GM12892 (cell line): ENCODE measurements at places on chromosomes 5 and 9.

GRCh38 chr5:34608859-34609648 lies 47.1 kb upstream of the RAI14 start:
- DNase-seq: no peak

- no peak for DNase-seq
Measured at GRCh38 chr9:91676046-91676445, 252.4 kb upstream of the NFIL3 start.

GRCh38 chr9:122318284-122318683 lies 52.5 kb upstream of the PTGS1 start:
- DNase-seq: no peak

DNA sequence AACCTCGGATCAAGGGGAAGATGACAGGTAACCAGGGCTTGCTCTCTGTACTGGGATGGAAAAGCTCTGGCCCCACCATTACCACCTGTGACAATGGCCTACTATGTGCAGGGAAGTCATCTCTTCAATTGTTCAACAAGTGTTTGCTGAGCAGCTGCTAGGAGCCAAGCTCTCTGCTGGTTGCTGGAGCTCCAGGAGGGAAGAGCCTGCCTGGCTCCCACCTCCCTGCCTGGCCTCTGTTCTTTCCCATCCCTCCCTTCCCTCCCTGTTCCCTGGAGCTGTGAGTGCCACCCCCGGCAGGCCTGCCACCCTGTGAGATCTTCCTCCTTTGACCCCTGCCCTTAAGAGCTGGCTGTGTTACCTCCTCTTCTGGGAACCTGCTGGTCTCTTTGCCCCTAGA lies 59.7 kb upstream of the IER5L start:
- no peak for DNase-seq

DNA sequence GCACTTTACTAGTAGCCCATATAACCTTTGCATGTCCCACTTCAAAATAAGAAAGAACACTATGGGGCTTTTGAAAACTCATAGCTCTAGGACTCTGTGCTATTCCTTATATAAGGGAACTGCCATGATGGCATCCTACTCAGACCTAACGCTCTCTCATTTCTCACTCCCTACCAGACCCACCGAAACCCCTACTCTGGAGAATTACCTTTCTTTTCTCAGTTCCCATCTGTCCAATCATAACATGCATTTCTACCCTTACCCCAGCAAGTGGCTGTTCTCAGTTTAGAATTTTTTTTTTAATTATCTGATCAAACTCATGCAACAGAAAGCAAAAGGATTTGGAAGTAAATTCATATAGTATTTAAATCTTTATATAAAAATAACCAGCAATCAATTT lies 27.3 kb downstream of the CARNMT1 start:
- no peak for DNase-seq

DNA sequence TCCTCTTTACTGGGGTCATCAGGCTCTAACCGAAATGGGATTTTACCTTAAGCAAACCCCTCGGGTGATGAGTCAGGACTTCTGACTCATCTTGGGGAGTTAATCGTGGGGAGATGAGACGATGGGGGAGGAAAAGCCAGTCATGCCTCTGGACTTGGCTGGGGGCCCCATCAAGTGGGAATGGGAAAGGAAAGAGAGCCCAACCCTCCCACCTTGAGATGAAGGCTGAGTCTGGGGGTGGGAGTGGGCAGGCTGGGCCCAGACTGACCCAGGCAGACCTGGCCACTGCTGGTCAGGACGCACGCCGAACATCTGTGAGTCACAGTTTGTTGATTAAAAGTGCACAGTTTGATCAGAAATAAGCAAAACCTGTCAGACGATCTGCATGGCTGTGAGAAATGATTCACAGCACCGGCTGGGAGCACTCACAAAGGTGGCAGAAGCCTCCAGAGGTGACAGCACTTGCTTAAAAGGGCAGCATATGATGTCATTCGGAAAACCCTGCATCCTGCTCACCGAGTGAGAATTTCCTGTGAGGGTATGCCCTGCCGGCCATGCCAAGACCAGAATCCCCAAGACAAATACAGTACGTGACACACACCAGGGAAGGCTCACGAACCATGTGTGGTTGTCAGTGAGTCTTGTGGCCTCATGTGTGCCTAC lies 50.0 kb upstream of the SLC25A51 start:
- DNase-seq: peak; percentile 54

GRCh38 chr5:86749841-86750240 lies 132.1 kb downstream of the COX7C start:
- no peak for DNase-seq

GRCh38 chr9:18208166-18209059 lies 265.5 kb upstream of the ADAMTSL1 start:
- DNase-seq: no peak

DNA sequence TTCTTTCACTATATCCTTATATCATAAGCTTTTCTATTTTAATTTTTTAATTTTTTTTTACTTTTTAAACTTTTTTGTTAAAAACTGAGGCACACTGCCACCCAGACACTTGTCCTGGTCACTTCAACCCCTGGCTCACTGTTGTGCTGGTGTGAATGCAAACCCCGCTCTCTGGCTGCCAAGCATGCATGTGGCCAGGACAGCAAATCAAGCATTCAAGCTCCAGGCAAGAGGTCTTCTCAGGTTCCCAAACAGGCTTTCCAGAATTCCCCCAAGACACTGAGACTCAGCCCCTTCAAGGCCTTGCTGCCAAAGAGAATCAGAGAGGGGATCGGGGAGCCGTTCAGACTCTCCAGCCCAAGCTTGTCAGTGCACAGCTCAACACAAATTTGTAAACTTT lies 139.9 kb downstream of the FANCC start:
- DNase-seq: no peak

GRCh38 chr9:23551311-23551721 lies 274.7 kb downstream of the ELAVL2 start:
- no peak for DNase-seq

DNA sequence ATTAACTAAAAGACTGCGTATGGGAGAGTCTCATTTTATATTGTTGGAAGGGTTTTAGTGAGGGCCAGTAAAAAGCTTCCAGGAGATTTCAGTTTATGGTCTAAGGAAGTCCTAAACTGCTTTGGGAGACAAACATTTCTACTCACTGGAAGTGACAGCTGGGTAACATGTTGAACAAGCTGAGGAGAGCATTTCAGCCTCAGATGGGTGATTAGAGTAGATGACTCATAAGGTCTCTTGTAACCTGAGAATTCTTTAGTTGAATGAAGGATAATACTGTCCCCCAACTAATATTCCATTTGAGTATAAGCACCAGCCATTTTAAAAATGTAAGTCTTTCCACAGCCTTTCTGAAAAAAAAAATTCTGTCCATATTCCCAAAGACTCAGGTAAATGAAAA lies 218.0 kb upstream of the C9orf72 start:
- no peak for DNase-seq

DNA sequence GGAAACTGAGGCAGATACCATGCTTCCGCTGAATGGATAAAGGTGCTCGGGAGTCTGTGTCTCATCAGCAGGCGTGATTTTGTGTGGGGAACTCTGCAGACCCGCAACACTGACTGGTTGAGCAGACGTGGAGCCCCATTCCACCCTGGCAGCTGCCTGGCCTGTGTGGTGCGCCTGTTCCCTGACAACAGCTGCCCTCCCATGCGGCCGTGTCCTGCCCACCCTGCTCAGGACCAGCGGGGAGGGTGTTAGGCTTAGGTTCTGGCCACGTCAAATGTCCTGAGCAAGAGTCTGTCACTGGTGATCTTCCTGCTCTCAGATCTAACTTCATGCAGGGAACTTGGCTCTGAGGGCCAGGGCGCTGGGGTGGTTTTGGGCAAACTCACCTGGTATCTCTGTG lies 417.7 kb upstream of the IRX4 start:
- no peak for DNase-seq

DNA sequence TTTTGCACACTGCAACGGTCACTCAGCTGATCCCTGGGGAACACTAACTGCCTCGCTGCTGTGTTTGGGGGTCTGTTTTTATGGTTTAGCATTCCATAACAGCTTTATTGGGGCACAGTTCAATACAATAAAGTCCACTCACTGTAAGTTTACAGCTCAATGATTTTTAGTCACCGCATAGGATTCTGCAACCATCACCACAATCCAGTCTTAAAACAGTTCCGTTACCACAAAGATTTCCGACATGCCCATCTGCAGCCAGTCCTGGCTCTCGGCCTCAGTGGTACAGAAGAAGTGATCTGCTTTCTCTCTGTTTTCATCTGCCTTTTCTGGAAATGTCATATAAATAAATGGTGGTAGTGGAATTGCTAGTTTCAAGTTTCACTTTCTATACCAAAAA lies 23.6 kb downstream of the OR2V2 start:
- DNase-seq: no peak

DNA sequence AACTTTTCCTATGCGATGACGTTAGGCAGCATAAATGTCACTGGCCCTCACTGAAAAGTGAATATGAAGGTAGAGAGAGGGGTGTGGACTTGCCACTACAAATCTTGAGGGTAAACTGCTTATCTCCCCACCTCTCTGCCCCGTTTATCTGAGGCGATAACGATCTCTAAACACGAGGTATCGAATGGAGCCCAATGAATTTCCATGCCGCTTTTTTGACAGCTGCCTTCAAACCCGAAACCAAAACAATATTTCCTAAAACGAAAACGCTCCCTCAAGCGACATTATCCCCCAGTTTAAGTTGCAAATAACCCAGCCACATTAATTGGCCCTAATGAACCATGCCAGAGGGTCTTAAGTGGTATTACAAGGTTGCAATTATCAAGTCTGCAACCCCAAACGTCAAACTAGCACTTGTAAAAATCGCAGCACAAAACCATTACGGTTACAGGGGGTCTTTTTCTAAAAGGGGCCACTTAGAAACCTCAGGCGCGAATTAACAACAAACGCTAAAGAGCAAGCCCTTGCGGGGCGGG lies 1.4 kb downstream of the NR3C1 start:
- DNase-seq: no peak

DNA sequence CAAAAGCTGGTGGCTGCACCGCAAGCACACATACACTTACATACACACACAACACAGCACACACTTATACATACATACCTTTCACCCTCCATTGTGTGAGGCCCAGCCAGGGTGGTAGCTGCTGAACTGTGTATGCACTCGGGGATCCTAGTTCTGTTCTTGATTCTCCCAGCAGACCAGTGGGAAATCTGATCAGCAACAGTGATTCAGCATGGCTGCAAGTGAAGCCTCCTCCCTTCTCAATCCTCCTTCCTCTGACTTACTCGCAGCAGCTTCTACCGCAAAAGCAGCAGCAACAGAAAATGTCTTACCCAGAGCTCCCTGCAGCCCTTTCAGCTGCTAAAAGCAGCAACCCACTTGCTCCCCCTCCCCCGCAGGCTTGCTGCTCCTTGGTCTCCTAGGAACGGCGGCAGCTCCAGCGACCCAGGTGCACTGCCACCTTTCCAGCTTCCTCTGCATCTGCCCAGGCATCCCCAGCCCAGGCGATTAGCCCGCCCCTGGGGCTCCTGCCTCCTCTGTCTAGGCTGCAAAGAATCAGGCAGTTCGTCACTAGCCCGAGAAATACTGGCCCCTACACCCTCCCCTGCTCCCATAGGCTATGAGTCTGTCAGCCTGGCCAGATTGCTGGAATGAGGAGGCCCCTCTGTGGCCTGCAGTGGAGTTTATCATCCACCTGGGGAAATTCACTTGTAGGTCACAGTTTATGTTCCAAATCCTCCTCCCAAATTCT lies at the start of gene KLHL3:
KLHL3 (minus strand) TSS at position 535 of the 730 bp plus-strand sequence; CDS start at position 92, 443 bp downstream.
- DNase-seq: peak; percentile 13

DNA sequence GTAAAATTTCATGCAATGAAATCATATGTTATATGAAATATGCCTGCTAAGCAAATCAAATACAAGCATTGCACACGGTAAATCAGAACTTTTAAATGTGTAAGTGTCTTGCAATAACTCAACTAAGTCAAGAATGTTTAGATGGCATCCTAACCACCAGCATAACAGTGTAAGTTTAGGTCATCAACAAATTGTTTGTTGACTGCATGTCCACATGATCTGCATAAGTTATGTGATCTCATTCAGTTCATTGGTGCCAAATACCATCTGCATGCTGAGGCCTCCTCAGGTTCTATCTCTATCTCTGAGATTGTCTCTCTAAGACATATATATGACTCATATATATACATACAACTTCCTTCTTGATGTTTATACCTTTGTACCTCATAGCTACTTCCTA lies 159.6 kb upstream of the STK32A start:
- DNase-seq: no peak

GRCh38 chr9:16026886-16027285 lies 474.0 kb downstream of the CCDC171 start:
- no peak for DNase-seq

DNA sequence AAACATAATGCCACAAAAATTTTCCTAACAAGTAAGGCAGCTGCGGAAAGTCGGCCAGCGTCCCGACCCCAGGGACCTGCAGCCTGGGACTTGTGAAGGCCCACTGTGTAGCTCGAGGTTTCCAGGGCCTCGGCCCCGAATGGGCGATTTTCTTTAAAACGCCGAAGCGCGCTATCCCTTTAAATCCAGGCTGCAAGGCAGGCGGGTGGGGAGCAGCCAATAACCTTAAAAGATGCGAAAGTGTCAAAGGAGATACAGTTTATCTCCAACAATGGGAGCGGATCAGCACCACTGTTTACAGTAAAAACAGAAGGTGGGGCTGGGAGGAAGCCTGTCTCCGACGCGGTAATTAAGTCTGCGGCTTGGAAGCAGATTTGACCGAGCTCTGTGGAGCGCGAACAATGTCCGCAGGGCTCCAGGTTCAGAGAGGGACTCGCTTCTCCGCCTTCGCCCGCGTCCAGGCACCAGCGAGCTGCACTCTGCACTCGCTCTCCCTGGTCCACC lies 1.7 kb upstream of the ZSWIM6 start:
- DNase-seq: no peak

- no peak for DNase-seq
Measured at GRCh38 chr5:57802131-57802530, 319.5 kb upstream of the ACTBL2 start.

DNA sequence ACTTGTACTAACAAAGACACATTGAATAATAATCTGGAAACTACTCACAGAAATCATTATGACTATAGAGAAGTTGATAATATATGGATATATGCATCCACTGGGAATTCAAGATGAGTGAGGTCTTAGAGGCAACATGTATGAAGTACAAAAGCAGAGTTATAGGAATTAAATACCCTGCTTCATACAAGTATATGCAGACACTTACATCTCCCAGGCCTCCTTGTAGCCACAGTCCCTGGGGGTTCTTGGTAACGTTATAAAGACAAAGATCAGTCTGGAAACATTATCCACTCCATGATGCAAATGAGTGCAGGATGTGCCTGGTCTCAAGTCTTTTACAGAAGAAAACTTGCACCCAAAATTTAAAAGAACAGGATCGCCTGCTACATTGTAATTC lies 92.4 kb upstream of the ANXA1 start:
- no peak for DNase-seq

DNA sequence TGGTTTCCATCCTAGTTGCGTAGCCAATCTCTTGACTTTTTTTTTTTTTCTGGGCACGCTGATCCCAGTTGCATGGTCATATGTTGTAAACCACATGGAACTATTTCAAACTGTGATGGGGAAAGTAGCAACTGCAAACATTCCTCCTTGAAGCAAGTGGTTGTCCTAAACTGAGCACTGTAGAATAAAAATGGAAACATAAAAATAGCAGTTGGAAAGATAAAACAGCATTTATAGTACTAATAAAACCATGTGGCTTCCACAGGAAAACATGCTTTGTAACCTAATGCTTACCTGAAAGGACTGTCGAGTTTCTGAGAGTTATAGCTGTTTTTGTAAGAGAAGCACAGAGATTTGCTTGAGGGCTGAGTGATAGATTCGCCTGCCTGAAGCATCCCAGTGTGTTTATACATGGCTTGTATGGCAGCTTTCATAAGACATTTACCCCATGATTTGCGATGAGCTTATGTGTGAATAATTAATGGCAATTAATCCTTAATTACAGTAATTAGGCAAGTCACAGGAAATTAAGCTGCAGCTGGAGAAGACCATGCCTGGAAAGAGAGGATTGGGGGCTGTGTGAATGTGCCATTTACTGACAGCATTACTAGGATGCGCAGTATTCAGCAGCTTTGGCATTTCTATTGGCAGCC lies 136.5 kb downstream of the PBX3 start:
- no peak for DNase-seq
